ENCODE measurements at places on chromosomes 4 and X.

- DNase-seq: no peak
Observed at GRCh38 chrX:16587836-16588235, 62.1 kb upstream of the S100G start.

DNA sequence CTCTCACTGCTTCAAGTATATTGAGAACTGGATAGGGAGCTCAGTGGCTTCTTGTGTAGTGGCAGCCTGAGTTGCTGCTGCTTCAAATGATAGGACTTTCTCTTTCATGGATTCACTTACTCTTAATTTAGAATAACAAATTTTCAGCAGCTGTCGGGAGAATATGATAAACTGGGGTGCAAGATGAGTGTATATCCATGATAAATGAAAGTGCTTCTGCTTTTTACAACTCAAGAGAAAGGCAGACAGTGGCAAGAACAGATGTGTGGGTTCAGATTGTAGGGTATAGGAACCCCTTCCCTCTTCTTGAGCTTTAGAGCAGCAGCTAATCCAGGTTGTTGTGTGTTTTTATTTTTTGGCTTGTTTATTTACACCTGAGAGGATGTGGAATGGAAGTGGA lies 1.0 kb downstream of the SH3BGRL start:
- DNase-seq: no peak

DNA sequence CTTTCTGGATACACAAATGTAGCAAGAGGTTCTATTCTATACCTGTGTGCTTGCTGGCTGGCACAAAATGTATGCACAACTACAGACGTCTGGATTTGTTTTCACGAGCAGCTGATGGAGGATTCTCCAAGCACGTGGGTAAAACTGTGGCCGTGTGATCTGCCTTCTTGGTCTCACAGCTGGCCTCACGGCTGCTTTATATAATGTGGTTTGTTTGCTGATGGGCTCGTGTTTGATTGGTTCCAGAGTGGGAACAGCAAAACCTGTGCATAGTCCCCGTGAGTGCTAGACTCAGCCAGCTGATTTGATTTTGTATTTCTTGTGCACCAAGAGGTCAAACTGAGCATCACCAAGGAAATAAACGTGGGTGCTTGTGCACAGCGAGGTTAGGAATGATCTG lies 262.6 kb upstream of the RPS6KA3 start:
- DNase-seq: no peak

GRCh38 chr4:124694306-124694705 lies 18.2 kb downstream of the ANKRD50 start:
- DNase-seq: no peak

DNA sequence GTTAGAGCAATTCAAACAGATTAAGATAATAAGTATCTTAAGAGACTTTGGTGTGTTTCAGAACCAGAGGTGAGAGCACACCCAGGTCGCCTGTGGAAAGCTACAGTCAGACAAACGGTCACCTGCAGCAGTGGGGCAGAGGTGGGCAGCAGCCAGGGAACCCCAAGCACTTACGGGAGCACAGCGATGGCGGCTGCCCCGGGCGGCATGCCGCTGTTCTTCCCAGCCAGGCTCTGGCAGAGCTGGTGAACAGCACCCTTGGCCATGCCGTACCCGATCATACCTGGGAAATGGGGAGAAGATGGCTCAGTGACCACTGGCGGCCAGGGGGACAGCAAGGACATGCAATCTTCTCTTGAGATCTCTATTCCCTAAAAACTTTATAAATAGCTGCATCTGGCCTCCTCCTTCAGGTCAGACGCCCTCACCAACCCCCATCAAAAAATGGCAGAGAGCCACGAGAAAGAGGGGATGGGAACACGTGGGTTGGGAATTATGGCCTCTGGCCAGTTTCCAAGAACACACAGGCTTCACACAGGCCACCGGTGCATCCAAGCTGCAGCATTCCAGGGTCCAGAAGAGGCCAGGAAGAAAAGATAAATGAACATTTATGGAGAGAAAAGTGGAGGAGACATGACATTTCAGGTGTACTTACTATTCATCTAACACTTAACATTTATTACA lies 19.7 kb downstream of the QDPR start:
- DNase-seq: no peak

DNA sequence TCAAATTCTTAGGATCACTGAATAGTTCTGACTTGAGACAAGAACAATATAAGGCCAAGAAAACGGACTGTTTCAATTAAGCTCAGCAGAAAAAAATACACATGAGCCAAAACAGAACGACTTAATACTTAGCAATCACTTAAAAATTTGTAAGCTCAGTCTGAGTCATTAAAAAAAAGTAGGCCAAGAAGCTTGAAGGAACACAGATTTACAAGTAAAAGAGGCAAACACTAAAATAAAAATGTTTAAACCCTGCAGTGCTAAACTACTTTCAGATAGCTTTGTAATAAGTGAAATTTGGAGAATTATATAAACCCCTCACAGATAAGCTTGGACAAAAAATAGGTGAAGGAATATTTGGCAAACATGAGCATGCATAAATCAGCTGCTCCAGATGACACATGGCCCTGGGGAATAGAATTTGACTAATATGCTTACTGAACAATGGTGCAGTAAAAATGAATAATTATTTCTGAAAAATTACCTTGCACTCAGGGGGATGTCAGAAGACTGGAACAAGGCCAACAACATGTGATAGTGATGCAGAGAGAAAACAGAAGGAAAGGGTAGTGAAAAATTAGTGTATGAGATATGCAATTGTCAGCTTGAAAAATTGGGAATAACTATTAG lies 49.6 kb downstream of the LNX1 start:
- DNase-seq: no peak

DNA sequence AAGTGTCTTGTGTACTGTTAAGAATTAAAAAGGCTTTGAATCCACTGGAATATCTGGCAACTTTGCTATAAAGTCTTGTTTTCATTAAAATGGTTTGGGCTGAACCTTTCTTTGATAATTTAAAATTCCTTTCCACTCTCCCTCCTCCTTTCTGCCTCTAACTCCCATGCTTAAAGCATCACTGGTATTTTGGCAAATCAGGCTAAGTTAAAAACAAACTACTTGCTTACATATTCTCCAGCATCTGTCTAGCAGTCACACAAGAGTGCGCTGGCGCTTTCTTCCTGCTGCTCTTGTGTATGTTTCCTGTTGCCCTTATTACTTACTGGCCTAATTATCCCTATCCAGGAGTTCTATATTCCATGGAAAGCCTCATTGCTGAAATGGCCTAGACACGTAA lies 136.6 kb downstream of the VEGFC start:
- DNase-seq: no peak

DNA sequence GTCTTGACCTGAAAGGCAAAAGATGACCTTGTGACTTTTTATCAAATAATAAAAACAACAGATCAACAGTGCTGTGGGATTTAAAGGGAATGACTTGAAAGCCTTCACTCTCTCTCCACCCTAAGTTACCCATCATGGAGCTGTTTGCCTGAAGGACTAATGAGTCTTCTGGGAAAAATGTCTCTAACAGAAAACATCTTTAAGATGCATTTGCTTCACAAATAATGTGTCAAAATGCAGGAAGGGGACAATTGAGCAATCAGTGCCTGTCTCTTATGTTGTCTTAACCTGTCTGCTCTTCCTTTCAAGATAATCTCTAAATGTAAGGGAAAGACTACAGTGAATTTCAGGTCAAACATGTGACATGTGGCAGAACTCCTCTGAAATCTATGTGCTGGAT lies 766.6 kb downstream of the PDHA2 start:
- DNase-seq: no peak

- DNase-seq: no peak
Observed at GRCh38 chr4:42397635-42398170, 415 bp downstream of the SHISA3 start.

GRCh38 chr4:83232082-83232481 lies 52.5 kb downstream of the COQ2 start:
- no peak for DNase-seq

DNA sequence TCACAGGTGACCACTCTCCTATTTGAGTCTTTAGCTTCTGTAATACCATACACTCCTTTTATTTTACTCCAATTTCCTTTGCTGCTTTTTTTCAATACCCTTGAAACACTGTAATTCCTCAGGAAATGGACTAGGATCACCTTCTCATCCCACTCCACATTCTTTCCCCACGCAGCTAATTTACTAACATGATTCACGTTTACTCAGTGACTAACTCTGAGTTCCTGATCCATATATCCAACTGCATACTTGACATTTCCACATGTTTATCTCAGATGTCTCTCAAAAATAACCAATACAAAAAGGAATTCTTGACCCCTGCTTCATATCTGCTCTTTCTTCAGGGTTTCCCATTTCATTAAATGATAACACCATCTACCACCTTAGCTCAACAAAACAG lies 19.9 kb downstream of the RPS6KA6 start:
- no peak for DNase-seq
